Stimulated activated CD4-positive, alpha-beta T cell treated with anti-CD3 and anti-CD28 coated beads, Interleukin-15, amount 100 ng/mL, for 48 hours (primary cell): ENCODE measurements at places on chromosomes 3 and 15.

DNA sequence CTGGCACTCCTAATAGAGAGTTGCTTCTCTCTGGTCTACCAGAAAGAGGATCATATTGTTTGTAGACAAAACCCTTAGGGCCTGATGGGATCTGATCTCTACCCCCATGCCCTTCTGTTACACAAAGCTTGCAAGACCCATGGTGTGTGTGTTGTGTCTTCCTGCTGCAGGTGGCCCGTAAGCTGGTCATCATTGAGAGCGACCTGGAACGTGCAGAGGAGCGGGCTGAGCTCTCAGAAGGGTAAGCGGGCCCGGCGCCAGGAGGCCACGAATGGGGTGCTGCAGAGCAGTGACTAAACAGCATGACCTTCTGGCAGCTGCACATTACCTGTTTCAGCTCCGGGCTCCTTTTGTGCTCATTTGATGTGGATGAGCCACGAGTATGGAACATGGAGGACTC, 18.2 kb downstream of the TPM1 start:
- DNase-seq: no peak

- DNase-seq: no peak
Observed at GRCh38 chr3:102180280-102180931, 254.4 kb upstream of the ZPLD1 start.

DNA sequence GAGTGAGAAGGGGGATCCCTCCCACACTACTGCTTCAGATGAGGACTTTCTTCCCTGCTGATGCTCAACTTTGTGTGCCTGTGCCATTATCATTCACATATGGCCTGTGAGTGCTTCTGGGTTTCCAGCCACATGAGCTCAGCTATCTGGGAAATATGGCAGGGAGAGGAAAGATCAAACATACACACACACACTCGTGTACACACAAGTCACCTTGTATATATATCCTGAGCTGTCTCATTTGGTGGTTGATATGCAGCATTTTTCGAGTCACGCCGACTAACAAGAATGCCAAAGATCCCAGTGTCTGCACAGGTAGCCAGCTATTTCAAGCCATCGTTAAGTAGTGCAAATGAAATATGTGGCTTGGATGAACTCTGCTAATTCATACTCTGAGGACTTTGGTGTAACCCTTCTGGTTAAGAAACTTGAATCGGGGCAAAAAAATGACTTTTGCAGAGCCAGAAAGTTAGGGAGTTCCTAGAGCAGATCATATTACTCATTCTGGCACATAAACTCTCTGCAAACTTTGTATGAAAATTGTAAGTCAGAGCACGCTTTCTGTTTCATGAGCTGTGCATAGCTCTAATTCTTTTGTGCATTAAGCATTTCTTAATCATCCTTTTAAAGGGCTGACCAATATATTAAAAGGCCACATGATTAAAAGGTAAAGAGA, 24.9 kb upstream of the WNT5A start:
- no peak for DNase-seq

DNA sequence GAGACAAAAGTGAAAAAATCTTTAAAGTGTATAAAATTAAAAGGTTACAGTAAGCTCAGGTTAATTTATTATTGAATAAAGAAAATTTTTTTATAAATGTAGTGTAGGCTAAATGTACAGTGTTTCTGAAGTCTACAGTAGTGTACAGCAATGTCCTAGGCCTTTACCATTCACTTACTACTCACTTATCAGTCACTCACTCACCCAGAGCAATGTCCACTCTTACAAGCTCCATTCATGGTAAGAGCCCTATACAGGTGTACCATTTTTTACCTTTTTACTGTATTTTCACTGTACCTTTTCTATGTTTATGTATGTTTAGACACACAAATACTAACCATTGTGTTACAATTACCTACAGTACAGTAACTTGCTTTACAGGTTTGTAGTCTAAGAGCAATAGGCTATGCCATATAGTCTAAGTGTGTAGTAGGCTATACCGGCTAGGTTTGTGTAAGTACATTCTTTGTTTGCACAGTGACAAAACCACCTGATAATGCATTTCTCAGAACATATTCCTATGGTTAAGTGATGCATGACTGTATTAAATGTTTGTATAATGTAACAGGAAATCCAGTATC, 38.1 kb upstream of the NECTIN3 start:
- no peak for DNase-seq

DNA sequence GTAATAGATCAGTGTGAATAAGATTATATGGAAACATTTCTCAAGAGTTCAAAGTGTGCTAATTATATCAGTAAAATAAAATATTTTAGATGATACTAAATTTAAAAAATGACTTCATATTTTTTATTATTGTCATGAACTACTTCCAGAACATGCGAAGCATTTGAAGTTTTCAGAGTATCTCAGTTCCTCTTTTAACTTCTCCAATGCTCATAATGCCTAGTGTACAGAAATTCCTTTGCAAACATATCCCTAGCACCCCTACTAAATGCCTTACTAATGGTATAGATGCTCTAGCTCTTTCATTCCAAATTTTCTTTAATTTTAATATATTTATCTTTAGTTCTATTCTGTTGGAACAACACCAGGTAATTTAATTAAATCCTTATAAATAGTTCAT, 580.4 kb downstream of the CADM2 start:
- DNase-seq: no peak

DNA sequence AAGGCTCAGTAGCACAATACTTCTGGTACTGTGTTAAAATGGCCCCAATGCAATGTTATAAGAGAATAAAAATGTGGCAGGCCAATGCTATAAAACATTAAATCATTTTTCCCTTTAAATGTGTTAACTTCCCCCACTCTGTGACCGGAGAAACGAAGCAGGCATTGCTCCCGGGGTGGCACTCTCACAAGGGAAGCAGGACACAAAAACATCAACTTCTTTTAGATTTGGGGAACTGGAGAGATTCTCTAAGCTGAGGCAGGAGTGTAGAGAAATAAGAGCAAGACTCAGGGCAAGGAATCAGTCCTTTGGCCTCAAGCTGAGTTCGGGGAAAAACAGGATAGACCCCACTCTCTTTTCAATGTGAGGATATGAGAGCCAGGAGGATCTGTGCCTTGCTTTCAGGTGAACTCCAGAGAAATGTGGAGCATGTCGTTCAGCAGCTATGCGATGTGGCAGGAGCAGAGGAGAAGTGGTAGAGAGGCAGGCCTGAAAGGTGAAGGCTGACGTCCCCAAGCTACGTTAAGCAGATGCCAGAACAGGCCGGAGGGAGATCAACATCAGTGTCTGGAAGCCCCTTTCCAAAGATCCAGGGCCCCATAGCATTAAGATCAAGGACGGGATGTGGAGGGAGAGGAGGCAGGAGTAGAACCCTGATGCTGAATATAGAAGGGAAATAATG, 160.2 kb downstream of the PLD1 start:
- DNase-seq: no peak

- no peak for DNase-seq
Observed at GRCh38 chr15:27382361-27383025, 411.5 kb downstream of the GABRG3 start.
